ENCODE measurements at places on chromosomes 1 and 21.

GRCh38 chr1:233879841-233880240 is 24.6 kb upstream of the SLC35F3 start:
- DNase-seq: no peak

- DNase-seq: no peak
These were observed 29.6 kb downstream of the KCNC4 start for GRCh38 chr1:110239441-110240430.

- DNase-seq: no peak
These were observed 37.4 kb downstream of the NSL1 start for GRCh38 chr1:212754193-212754592.

- DNase-seq: no peak
These were observed 1.0 kb downstream of the ALDH4A1 start for GRCh38 chr1:18901147-18901951.

- no peak for DNase-seq
These were observed 57.8 kb downstream of the ZNF281 start for GRCh38 chr1:200351826-200352549.

GRCh38 chr1:4253935-4254334 is 353.9 kb upstream of the C1orf174 start:
- DNase-seq: no peak

- no peak for DNase-seq
These were observed 39.2 kb downstream of the SYT6 start for GRCh38 chr1:114114185-114115094.

DNA sequence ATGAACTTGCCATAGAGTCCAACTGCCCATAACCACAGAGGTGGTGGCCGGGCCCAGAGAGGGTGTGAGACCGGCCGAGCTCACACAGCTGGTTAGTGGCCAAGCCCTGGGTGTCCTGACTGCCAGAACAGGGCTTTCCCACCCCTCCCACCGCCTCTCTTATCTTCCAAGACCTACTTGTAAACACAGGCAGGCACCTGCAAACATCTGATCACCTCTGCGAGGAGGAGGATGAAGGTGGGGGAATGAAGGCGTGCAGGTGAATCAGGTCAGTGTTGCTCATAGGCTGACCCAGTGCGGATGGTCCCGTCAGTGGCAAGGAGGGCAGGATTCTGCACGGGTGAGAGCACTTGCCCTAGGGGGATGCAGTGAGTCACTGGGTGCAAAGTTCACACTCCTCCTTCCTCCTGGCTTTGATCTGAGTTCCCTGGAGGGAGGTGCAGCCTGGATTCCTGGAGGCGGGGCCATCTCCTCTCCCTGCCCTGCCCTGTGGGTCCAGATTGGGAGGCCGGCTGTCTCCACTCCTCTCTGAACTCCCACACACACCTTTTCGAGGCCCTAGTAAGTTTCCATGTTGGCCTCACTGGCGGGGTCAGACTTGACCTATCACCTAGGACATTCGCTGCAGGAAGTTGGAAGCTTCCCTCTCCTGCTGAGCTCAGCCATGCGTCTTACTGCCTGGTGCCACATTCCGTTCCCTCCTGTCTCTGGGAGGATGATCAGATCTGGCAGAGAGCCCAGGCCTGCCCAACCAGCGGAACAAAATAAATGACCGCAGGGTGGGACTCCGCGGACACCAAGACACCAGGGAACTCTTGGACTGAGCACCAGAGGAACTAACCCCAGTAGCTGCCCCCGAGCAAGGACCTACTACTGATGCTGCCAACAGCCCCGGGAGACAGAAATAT is 7.3 kb downstream of the UQCRHL start:
- DNase-seq: peak; percentile 42

- DNase-seq: no peak
These were observed 78.2 kb upstream of the PGBD5 start for GRCh38 chr1:230504310-230504709.

- DNase-seq: no peak
These were observed 206.2 kb upstream of the RRP15 start for GRCh38 chr1:218078916-218079315.
